DMS79 treated with DMSO at 0.1 percent for 48 hours (cell line): ENCODE measurements at places on chromosomes 12 and 14.
A peak's percentile ranks its signal among the peaks of the same experiment; 100 is the strongest.

DNA sequence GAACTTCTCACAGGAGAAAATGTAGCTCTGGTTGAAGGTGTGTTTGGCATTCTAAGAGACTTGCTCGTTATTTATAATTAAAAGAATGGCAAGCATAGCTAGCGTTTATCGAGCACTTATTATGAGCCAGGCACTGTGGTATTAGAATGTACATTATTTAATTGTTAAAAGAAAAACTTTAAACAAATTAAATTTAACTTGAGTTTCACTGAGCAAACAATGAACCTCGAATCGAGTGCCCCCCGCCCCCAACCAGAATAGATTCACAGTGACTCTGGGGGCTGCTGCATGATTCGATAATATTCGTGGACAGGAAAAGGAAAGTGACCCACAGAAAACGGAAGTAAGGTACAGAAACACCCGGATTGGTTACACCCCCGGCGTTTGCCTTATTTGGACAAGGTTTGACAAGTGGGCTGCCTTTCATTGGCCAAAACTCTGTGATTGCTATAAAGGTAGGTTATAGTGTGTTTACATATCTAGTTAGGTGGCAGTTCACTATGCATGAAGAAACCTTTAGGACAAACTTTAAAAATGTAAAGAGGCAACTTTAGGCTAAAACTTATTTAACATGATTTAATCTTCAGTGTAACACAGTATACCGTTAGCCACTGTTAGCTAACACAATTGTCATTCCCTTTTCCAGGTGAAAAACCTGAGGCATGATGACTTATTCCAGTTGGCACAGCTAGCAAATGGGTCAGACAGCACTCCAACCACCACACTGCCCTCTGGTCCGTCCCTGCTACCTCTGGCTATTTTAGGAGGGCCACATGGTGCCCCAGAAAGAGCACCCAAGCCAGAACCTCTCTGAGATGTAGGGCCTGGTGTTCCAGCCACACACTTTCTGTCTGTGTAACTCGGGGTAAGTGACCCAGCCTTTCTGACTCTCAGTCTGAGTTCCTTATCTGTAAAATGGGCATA is 7.1 kb downstream of the SCNN1A start:
- DNase-seq: no peak

- DNase-seq: no peak
Measured at GRCh38 chr12:64633940-64634337, 23.6 kb downstream of the RASSF3 start.

DNA sequence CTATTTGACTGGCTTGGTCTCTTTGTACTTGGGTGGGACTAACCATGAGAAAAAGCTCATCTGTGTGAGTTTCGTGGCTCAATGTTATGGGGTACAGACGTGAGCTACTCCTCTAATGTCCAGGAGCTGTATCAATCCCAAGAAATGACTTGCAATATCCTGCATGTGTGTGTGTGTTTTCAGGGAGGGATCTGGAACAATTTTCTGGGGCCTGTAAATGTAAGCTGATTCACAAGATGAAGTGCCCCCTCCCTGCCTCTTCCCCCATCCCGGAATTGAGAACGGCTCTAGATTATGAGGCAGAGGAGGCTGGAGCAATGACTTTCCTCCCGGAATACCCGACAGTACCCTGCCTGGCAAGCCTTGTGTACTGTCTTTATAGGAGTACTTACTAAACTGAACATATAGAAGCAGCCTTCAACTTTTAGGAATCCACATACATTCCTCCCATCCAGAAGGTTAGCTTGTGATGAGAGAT is 53.9 kb downstream of the TMX1 start:
- DNase-seq: no peak

DNA sequence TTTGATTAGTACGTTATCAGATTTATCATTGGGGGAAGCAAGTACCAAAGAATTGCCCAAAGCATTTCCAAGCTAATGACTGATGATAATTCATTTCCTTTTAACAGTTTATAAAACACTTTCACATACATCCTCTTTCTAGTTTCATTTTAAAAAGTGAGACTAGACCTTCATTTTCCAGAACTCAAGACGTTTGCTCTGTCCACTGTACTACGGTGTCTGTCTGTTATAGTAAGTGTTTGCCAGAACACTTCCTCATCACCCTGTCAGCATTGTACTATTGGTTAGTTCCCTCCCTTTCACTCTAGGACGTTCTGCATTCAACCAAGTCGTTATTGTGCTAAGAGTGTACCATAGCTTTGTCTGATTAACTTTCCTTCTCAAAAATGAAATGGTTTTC is 81.7 kb upstream of the TMEM263 start:
- no peak for DNase-seq

GRCh38 chr14:67557118-67557517 is 24.0 kb downstream of the PLEKHH1 start:
- DNase-seq: no peak

- DNase-seq: no peak
Measured at GRCh38 chr14:90281261-90281660, 24.9 kb downstream of the PSMC1 start.

GRCh38 chr14:31038521-31039166 is 12.5 kb upstream of the STRN3 start:
- no peak for DNase-seq

- DNase-seq: no peak
Measured at GRCh38 chr14:81042438-81042837, 87.0 kb downstream of the TSHR start.

- DNase-seq: no peak
Measured at GRCh38 chr14:53570411-53571387, 385.9 kb downstream of the BMP4 start.

DNA sequence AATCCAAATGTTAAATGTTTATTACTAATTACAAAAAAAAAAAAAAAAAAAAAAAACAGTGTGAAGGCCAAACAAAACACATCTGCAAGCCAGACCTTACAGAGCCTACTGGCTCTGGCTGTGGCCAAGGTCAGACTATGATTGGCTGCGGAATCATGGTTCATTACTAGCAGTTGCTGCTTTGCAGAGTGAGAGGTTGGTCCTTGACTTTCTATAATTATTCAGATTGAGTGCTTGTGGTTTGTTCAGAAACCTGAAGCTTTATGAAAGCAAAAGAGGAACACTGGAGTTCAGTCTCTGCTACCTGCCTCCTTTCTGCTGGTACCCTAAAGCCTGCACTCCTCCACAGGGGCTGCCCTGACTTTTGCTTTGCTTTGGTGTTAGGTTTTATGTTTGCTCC is 550.9 kb downstream of the BCL11B start:
- peak; percentile 76 for DNase-seq

DNA sequence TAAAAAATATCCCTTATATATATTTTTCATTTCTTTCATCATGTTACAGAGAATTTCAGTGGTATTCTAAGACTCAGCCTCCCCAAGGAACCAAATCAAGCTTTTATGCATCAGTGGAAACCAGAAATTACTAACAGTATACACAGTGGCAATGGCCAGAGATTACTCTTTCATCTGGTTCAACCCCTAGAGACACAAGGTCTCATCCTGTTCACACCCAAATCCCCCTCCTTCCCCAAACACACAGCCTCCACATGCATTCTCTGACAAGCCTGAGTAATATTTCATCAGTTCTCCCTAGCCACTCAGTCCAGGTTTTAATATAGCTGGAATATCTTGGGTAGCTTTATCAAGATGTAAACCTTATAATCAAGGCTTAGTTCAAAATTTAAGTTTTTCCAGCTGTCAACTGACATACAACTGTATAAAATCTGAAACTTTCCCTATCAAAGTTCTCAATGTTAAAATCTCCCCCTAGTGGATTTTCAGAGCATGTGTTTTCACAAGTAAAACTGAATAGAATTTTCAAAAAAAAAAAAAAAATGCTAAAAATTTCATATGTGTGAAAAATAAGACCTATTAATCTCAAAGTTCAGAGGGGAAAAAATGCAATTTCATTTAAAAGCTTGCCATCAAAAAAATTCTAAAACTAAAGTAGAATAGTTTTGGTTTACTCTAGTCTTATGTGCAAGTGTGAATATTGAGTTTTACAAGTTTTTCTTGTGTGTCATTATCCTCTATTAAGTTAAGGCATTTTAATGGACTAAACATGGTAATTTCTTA is 10.5 kb upstream of the SSTR1 start:
- DNase-seq: peak; percentile 22

- DNase-seq: no peak
Measured at GRCh38 chr14:58584383-58584782, 53.4 kb upstream of the DACT1 start.

DNA sequence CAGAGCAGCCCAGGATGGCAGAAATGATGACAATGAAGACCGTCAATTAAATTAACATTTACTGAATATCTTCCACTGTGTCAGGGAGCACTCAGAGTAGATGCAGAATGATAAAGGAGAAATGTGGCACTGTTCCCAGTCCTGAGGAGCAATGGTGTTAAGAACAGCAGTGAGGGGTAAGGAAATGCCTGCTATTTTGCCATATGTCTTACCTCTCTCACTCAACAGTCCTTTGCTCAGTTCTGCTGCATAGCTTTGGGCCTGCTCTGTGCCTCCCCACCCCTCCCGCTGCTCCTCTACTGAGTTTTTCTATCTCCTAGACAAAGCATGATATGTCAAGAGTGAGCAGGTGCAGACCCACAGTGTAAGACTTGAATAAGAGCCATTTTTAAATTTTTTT is 318.8 kb downstream of the NAV3 start:
- DNase-seq: peak; percentile 81

GRCh38 chr14:63501429-63501828 is 41.7 kb downstream of the PPP2R5E start:
- DNase-seq: no peak

GRCh38 chr14:65281991-65282895 is 130.3 kb upstream of the FUT8 start:
- no peak for DNase-seq

DNA sequence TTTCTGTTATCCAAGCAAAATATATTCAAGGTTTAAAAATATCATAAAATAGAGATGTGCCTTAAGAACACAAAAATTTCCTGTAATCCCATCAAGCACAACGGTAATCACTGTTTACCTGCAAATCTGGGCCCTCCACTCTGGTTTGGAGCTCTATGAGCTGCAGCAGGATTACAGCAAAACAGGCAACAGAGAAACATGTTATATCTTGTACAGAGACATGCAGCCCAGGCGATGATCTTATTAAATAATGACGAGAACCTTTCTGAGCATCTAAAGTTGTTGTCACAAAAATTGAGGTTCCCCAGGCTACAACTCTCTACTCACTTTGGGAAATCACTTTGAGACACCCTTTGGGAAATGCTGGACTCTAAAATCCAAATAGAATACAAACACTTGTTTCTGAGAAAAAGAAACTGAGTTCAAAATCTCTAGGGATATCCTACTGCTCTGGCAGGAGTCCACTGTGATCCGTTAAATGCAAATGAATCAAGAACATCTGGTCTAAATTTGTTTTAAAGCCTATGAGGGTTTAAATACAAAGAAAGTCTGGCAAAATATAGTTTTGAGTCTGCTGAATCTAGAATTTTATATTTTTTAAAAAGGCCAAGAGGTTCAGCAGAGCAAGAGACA is 36.3 kb downstream of the STON2 start:
- DNase-seq: no peak

GRCh38 chr12:1927751-1928351 is 9.4 kb upstream of the CACNA2D4 start:
- DNase-seq: no peak

- DNase-seq: no peak
Measured at GRCh38 chr12:80659512-80660063, 47.8 kb upstream of the MYF6 start.

GRCh38 chr12:26717757-26718156 is 115.2 kb downstream of the ITPR2 start:
- DNase-seq: no peak

- peak; percentile 48 for DNase-seq
Measured at GRCh38 chr14:70808416-70809224, 693 bp downstream of the MAP3K9 start.

DNA sequence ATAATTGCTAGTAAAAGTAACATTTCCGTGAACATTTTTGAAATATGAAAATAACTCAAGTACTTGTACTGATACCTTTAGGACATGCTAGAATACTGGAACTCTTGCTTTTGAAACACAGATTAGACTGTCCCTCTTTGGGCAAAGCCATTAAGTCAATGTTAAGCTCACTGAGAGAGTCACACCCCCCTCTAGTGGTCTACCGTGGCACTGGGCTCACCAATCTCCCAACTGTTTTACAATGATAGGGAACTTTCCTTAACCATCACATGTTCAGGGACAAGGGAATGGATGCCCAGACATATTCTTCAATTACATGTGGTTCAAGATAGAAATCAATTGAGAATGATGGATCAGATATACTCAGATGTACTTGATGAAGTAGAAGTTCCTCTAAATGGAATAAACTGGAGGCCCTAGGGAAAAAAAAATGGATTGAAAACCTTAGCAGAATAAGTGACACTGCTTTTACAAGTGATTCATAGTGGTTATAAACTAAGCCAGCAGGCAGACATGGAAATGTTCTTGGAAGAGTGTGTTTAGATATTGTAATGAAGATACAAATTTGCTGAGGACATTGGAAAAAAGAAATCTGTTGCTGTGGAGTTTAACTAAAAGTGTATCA is 17.8 kb downstream of the NANOG start:
- DNase-seq: no peak
